ENCODE measurements at places on chromosomes 3 and 15.
A peak's percentile ranks its signal among the peaks of the same experiment; 100 is the strongest.

DNA sequence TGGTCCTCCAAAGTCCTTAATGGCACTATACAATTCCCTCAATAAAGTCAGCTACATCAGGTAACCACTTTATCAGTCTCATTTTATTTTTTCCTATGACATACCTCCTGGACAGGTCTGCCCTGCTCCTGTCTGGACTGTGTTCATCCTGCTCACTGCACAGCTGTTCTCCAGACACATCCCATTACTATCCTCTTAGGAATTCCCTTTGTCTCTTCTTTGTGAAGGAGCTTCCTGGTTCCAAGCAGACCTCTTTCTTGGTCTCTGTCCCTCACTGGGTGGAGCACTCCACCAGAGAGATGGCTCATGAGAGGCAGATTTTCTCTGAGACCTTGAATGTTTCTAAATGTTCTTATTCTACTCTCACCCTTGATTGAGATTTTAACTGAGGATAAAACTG is 60.1 kb downstream of the KY start:
- peak; percentile 75 for DNase-seq

DNA sequence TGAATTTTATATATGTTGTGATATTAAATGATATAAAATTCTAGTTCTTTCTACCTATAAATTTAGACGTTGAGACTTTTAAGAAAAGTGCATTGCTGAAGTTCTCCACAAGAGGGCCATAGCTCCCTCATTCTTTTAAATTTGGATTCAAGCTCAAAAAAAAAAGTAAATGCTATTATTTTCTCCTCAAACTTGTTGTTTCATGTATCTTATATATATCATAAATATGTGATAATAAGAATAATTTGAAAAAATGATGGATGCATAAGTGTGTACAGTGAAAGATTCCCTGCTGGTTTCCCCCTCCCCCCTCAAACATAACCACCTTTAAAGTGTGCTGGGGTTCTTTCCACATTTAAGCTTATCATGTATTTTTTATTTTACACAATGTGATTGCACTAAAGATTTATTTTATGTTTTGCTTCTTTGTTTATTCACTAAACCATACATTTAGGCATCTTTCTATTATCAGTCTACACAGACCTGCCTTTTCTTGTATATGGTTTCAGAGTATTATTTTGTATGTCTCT is 769.4 kb upstream of the GOLIM4 start:
- DNase-seq = peak; percentile 46

DNA sequence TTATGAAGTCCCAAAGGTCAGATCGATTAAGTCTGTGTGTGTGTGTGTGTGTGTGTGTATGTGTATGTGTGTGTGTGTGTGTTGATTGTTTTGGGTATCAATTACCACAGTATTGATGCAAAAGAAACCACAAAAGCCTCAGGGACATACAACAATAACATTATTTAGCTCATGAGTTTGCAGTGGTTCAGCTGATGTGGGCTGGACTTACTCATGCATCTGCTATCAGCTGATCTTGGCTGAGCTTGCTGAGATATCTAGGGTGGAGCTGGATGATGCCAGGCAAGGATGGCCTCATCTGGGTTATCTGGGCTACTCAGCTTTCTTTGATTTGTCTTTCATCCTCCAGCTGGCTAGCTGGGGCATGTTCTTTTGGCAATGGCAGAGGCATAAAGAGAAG is 82.4 kb upstream of the PRR23C start:
- peak; percentile 85 for DNase-seq

GRCh38 chr3:156847752-156848448 is 21.7 kb downstream of the LEKR1 start:
- no peak for DNase-seq

GRCh38 chr15:32834156-32834555 is 116.4 kb downstream of the GREM1 start:
- DNase-seq = no peak

DNA sequence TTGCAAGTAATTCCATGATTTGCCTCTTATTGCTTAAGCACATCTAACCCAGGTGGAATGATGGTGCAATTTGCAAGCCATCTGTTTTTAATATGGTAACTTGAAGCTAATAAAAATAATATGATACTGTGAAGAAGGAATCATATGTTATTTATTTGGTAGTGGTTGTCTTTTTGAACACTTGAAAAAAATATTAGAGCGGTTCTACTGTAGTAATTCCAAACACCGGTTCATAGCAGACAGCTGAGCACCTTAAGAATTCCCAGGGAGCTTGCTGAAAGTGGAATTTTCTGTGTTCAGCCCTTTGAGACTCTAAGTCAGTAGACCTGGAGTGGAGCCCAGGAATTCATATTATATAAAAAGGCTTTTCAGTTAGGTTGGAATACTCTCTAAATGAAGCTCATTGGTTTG is 687.4 kb downstream of the EDEM1 start:
- DNase-seq = no peak

DNA sequence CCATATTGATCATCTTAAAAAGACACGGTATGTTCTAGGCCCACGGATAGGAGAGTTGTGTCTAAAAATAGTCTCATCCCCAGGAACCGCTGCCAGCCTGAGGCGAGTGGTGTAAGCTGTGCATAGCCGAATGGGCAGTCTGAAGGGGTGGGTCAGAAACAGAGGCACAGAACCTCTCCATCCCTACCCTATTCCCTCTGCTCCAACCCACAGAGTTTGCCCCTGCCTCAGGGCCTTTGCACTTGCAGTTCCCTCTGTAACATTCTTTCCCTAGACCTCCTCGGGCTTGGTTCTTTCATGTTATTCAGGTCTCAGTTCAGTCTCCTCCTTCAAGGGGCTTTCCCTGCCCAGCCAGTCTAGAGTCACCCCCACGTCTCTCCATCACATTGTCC is 4.8 kb downstream of the SCN5A start:
- DNase-seq = no peak

GRCh38 chr3:109702252-109702651 is 364.9 kb upstream of the DPPA4 start:
- peak; percentile 49 for DNase-seq

- DNase-seq = peak; percentile 46
Measured at GRCh38 chr15:91941871-91942658, 88.6 kb downstream of the SLCO3A1 start.

DNA sequence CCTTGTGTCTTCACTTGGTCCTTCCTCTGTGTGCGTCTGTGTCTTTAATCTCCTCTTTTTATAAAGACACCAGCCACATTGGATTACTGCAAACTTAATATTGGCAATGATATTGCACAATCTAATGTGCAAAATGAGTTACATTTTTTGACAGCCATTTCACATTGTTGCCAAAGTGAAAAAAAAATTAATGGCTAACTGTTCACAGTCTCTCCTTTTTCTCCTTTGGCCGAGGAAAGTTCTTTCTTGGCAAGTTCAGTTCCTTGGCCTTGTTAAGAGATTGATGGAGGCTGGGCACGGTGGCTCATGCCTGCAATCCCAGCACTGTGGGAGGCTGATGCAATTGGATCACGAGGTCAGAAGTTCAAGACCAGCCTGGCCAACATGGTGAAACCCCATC is 62.2 kb upstream of the ZNF280D start:
- DNase-seq = no peak

DNA sequence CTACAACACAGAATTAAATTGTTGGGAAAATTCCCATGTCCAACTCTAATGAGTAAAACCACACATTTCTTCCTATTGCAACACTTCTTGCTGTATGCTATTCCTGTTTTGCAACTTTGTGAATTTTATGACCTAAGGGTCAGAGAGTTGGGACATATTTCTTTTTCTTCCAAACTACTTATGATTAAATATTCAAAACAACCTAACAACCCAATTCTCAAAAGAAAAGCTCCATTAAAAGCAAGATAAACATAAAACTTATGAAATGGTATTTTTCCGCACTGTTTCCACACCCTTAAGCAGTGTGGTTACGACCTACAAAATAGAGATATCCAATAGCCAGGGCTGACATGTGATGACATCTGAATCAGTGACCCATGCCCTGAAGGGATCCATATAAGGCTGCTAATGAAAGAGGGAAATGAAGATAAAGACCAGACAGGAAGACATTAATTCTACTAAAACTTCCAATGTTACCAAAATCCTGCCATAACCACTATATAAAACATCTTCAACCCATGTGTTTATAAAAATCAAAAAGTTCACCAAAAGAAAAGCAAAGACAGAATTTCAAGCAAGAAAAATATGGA is 45.6 kb downstream of the DMXL2 start:
- peak; percentile 85 for DNase-seq

DNA sequence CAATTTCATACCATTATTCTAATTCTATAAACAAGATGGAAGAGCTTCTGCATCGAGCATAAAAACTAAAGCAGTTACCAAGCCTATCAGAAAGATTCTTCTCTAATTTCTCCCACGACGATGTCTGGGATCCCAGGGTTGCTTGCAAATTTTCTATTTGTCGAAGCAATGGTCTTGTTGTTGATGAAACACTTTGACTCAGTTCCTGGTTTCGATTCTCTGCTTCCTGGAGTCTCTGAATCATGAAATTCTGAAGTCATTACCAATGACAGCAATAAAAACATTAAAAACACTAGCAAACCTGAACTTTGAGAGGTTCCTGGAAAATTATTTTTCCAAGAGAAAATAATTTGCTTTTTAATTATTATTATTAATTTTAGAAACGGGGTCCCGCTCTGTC is 18.7 kb downstream of the TMF1 start:
- peak; percentile 88 for DNase-seq

DNA sequence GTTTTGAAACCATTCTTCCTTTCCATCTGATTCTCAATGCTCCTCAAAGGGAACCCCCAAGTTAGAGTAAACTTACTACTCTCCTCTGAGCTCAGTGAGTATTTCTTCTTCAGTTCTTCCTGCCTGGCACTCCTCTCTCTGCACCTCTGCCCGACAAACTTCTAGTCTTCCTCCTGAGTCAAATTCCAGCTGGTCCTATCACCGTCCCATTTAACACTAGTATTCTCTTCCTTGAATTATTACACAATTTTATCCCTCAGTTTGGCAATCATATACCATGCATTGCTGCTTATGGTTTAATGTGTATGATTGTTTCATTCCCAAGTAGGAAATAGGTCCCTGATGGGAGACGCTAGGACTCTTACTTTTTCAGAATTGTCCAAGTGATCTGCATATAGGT is 279.7 kb downstream of the MECOM start:
- DNase-seq = peak; percentile 43

DNA sequence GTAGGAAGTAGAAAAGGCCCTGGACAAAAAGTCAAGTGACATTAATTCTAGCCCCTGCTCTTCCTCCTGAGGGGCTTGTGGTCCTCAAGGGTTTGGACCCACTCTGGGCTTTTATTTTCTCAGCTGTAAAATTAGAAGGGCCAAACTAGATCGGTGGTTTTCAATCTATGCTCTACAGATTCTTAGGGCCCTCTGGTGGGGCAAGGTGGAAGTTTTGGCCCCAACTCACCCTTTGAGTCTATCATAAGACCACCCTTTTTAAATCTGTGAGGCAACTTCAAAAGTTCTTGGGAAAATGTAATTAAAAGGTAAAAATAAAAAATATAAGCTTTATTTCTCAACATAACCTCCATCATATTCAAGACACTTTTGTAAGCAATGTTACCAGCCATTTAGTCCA is 25.6 kb upstream of the CFAP161 start:
- no peak for DNase-seq

GRCh38 chr15:78928616-78929093 is 16.2 kb downstream of the CTSH start:
- no peak for DNase-seq

GRCh38 chr3:18786650-18787323 is 361.5 kb upstream of the KCNH8 start:
- no peak for DNase-seq

DNA sequence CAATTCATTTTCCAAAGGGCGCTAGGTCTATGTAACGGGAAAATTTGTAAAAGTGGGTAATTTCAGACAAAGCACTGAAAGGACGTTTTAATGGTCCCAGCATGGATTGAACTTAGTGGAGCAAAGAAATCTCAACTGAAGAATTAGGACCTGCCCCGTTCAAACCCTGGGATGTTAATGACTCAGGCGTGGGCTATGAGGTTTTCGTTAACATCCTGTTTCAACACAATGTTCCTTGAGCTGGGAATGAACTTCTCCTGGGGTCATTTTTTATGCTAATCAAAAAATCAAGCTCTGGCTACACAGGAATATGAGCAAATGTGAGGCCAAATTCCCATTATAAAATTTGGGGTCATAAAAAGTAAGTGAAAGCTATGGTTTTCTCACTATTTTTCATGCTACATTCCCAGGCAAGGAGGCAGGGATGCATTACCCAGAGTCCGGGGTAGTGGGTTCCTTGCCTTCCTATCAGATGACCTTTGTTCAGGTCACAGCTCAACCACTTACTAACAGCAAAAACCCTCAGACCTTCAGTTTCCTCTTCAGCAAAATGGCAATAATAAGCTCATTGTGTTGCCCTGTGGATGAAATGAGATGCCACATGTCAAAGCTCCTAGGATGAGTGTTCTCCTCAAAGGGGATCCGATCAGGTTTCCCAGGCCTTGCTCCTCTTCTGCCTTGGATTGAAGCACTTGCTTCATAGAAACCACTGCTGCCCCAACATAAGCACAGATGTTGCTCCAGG is 271.4 kb downstream of the ARRDC4 start:
- DNase-seq = peak; percentile 77

DNA sequence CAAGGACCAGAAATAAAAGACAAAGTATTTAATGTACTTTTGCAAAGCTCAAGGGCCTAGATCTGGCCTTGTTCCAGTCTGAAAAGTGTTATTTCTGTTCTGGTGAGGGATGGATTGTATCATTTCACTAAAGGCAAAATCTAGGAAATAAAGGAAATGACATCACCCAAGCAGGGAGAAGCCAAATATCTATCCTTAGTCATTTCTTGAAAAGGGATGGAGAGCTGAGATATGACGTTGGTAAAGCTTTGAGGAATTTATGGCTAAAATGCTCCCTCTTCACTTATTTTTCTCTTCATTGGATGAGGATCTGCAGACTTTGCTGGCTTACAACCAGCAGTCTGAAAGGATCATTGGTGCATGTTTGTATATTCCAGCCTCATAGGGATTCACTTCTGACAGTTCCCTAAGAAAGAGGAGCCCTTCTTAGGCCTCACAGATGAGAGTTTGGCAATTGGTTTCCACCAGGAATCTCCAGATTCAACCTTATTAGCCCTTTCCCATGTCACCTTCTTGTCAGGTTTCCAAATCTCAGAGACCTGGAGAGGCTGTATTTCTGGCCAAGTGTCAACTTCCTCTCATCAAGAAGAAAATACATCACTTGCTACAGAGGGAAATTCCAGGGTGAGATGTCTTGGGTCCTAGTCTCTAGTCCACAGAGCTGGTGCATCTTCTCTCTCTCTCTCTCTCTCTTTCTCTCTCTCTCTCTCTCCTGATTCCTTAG is 93.7 kb upstream of the BOC start:
- peak; percentile 35 for DNase-seq

- peak; percentile 94 for DNase-seq
Measured at GRCh38 chr3:184320104-184320445, 5.7 kb downstream of the EIF4G1 start.

DNA sequence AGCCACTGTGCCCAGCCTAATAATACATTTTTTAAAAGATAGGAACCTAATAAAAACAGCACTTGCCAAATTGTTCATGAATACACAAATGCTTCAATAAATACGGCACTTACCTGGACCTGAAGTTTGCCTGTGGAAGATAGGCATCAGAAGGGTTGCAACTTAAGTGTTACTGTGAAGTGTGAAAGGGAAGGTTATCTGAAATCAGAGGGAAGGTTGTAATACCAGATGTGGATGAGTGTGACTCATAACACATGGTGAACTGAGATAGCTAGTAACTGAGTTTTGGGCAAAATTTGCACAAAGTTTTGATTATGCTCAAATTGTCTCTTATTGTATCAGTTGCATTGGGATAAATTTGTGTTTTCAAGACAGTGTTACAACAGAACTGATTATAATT is 68.0 kb downstream of the ATP11B start:
- DNase-seq = peak; percentile 8

All from epithelial cell of esophagus (primary cell).